Stimulated activated CD4-positive, alpha-beta T cell treated with anti-CD3 and anti-CD28 coated beads, Interleukin-1b, Interleukin-23, amount 100 ng/mL, for 24 hours (primary cell): ENCODE measurements at places on chromosomes 1 and 21.
A peak's percentile ranks its signal among the peaks of the same experiment; 100 is the strongest.

- no peak for DNase-seq
Measured at GRCh38 chr1:165355139-165355976, 1.2 kb downstream of the LMX1A start.

GRCh38 chr1:84027368-84027767, 28.4 kb upstream of the TTLL7 start:
- DNase-seq: no peak

GRCh38 chr1:243508303-243508713, 252.5 kb downstream of the SDCCAG8 start:
- DNase-seq: no peak

DNA sequence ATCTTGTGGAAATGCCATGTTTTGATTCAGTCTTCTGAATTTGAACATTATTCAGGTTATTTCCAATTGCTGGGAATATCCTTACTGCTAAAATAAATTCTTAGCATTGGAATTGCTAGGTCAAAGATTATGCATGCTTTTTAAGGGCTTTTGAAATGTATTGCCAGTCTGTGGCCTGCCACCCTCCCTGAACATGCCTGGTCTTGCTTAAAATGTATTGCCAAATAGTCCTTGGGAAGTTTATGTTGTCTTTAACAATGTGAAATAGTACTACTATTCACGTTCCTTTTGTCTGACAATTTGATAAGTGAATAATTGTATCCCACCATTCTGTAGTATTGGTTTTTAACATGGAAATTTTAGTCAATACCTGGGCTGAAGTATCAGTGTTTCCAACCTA, 13.6 kb downstream of the TARDBP start:
- DNase-seq: no peak

GRCh38 chr1:158011714-158012113, 18.3 kb downstream of the KIRREL1 start:
- no peak for DNase-seq

- DNase-seq: no peak
Measured at GRCh38 chr21:40723317-40723716, 123.6 kb downstream of the DSCAM start.

GRCh38 chr1:181396171-181396670, 87.1 kb upstream of the CACNA1E start:
- DNase-seq: no peak

GRCh38 chr1:181588631-181589030, 105.3 kb downstream of the CACNA1E start:
- DNase-seq: no peak

DNA sequence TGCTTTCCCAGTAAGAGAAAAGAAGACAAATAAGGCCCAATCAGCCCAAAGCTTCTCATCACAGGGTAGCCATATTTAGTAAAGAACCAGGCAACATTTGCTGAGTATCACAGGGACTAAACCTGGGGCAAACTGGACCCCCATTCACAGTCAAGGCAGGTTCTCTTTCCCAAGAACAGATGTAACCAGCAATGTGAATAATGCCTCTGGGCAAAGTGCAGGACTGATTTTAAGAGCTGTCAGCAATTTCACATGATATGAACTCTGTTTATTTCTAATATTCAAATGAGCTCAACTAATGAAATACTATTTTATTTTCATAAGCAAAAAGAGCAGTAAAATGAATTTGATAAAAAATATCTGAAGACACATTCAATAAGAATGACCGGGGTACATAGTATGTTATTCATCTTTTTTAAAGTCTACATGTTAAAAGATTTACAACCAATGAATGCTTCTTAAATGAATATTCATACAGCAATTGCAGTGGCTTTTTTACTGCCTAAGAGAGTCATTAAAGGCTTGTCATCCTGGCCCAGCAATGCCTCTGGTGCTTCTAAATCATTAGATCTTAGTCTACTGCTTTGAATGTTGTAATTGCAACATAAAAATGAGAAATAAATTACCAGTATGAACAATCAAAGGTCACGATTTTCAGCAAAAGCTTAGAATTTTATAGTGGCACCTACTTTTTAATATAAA, 308.8 kb downstream of the SMYD3 start:
- DNase-seq: no peak

GRCh38 chr1:56638248-56638647, 6.9 kb upstream of the PRKAA2 start:
- DNase-seq: no peak

GRCh38 chr1:23619299-23620188, 60.2 kb upstream of the ID3 start:
- DNase-seq: peak; percentile 36

GRCh38 chr1:191839891-191840290, 318.4 kb upstream of the RGS18 start:
- DNase-seq: no peak

DNA sequence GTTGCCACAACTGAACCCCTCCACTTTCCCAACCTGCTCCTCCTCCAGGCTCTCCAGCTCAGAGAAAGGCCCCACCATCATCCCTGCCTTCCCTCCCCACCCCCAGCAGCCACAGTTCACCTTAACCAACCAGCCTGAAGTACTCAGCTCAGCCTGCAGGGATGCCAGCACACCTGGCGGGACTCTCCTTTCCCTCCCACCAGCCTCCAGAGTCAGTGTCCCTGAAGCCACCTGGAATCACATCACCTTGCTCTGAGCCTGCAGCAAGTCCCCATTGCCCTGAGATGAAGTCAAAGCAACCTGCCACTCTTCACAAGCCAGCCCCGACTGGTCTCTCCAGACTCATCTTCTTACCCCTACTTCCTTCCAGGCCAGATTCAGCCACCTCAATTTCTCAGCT, 26.2 kb upstream of the ZC3H12A start:
- no peak for DNase-seq

DNA sequence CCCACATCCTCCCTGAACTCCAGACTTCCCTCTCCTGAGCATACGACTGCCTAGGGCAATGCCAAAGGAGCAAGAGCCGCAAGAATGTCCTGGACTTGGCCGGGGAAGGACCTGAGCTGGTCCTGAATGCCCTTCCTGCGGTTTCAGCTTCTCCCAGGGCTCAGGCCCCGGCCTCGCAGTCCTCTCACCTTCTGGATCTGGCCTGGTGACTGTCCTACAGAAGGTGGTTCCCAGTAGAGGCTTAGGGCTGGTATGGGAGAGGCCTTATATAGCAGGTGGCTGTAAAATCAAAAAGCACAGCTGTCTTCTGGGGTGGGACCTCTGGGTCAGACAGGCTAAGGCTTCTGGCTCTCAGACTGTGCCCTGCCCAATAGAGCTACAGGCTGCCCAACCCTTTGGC, at the start of gene LYPD8:
TSS of gene LYPD8 (minus strand) at position 243 of the 400 bp plus-strand sequence. CDS start 4,678 bp downstream, outside the sequence.
- DNase-seq: no peak

- DNase-seq: no peak
Measured at GRCh38 chr1:236179634-236180033, 37.3 kb downstream of the GPR137B start.

DNA sequence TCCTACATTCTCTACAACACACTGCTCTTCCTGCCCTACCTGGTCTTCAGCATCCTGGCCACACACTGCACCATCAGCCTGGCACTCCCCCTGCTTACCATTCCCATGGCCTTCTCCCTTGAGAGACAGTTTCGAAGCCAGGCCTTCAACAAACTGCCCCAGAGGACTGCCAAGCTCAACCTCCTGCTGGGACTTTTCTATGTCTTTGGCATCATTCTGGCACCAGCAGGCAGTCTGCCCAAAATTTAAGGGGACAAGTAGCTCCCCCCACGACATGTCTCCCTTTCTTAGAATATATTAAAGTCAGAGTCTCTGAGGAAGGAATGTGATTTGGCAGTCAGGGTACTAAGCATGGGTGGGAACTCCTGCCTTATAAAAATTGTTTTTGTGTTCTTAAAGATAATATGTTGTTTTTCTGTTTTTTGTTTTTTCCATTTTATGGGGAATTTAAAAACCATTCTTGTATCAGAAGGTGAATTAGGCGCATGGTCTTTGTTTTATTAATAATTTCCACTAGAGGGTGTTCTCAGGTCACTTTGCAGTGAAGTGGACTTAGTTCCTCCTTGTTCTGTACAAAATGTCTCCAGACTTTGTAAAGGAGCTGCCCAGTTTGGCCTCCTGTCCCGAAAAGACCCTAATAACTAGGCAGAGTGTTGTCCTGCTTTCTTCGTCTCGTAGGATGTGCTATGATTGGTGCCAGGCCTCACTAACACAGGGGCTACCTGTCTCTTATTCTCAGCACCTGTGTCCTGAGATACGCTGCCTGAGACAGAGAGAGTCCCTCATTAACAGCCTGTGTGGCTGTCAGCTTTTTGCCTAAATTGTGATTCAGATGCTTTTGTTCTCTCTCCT, 13.1 kb downstream of the UBIAD1 start:
- DNase-seq: no peak
